IMR-90 (cell line): ENCODE measurements at places on chromosomes 2 and 18.

GRCh38 chr18:58484989-58485981 lies 143.6 kb downstream of the ALPK2 start:
- no peak for DNase-seq

DNA sequence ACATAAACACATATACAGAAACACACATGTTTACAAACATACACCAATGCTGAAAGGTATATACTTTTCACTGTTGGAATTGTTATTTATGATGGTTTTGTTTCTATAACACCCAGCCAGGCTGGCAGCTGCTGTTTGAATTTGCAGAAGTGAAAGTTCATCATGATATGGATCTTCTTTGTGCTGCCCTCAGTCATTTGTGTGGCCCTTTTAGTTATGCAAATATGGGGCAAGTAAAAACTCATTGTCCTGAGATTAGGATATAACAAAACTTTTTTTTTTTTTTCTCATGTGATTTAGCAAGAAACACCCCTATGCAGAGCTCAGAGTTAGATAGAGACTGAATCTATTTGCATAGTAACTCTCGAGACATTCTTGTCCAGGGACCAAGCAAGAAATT lies 714.1 kb downstream of the KCNJ3 start:
- no peak for DNase-seq

GRCh38 chr2:220334871-220335590 lies 707.6 kb downstream of the SLC4A3 start:
- DNase-seq: no peak

- DNase-seq: no peak
These were observed 173.7 kb downstream of the SP3 start for GRCh38 chr2:173791502-173791901.

- no peak for DNase-seq
These were observed 139.2 kb upstream of the ARHGAP28 start for GRCh38 chr18:6590326-6590725.

DNA sequence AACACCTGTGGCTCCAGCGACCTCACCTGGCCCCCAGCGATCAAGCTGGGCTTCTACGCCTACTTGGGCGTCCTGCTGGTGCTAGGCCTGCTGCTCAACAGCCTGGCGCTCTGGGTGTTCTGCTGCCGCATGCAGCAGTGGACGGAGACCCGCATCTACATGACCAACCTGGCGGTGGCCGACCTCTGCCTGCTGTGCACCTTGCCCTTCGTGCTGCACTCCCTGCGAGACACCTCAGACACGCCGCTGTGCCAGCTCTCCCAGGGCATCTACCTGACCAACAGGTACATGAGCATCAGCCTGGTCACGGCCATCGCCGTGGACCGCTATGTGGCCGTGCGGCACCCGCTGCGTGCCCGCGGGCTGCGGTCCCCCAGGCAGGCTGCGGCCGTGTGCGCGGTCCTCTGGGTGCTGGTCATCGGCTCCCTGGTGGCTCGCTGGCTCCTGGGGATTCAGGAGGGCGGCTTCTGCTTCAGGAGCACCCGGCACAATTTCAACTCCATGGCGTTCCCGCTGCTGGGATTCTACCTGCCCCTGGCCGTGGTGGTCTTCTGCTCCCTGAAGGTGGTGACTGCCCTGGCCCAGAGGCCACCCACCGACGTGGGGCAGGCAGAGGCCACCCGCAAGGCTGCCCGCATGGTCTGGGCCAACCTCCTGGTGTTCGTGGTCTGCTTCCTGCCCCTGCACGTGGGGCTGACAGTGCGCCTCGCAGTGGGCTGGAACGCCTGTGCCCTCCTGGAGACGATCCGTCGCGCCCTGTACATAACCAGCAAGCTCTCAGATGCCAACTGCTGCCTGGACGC lies 4.9 kb downstream of the GPR35 start:
- DNase-seq: no peak

DNA sequence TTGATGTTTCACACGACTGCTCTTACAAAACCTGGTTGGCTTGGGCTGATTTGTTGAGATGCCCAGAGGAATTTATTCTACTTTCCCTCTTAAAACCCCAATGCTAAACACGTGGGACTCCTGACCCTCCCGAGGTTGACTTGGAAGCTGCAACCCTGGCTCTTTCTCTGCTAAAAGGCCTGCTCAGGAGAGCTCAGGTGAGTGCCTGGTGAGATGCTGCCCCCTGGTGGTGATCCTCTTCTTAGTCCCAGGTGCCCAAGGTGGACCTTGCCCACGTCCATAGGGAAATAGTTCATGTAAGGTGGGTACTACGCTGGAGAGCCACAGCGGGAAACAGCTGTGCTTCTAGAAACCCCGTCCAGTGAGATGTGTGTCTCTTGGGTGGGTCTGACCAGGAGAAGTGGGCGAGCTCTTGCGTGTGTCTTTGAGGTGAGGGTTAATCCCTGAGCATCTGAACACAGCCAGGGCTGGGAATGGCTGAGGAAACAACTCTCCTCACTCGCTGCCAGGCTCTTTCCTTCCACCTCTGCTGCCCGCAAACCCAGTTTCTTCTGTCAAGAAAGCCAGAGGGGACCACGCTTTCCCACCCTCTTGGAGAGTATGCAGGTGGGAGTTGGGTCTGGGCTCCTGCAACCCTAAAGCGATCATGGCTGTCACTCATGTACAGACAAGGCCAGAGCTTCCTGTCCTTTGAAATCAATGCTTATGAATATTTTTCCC lies 25.5 kb upstream of the PXDN start:
- peak; percentile 62 for DNase-seq

DNA sequence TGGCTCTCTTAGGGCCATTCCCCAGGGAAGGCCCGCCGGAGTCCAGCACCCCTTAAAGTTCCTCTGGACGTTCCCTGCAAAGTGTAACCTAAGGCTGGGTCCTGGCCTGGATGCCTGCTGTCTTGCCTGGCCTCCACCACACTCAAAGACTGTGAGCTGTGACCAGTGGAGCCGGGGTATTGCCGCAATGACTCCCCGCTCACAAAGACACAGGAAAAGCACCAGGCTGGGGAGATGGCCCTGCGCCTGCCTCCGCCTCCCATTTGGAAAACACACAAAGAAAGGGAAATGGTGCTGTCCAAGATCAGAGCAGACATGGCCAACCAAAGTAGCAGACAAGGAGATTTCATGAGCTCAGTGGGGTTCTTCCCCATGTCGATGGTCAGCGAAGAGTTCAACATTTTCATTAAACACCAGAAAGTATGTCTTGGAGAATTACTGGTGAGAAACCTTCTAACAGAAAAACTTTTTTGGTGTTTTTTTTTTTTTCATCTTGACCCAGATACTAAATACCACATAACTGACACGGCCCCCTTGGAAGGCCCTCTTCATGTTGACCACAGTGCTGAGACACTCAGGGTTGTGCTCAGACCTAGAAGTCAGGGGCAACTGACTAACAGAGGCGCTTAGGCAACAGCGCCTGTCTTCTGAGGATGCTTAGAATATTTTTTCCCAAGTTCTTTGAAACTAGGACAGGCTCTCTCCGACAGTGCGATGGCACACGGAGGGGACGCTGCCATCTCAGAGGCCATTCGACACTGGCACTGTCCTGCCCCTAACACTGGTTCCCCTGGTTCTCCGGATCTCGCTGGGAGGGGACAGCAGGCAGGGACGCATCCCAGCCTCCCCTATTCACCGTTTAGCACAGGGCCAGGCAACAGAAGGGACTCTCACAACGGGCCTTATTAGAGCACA lies 226.4 kb upstream of the ID2 start:
- DNase-seq: no peak

DNA sequence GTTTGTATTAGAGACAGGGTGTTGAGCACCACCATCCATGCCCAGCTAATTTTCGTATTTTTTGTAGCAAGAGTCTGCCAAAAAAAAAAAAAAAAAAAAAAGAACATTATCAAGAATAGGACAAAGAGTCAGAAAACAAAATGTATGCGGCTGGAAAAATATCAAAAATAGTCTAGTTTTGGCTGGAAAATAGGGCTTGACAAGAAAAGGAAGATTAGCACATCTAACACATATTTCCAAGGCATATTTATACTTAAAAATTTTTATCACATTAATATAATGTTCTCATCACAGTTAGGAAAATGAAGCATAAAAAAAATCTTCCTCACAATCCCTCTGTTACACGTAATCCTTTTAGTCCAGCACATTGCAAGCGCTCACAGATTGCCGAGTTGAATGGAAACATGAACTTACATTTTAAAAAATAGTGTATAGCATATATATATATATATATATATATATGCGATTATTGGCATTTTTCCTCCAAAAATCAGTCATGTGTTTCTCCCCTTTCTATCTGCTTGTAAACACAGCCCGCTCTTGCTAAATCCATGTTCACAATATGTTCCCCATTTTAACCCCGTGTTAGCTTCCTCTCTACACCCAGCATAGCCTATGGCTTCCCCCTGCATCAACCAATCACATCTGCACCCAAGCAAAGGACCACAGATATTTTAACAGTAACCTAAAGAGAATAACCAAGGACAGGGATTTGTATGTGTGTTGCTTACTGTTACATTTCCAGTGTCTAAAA lies 183.0 kb downstream of the AFF3 start:
- no peak for DNase-seq

- no peak for DNase-seq
These were observed 36.7 kb downstream of the RMC1 start for GRCh38 chr18:23539911-23540525.

- no peak for DNase-seq
These were observed 137.1 kb downstream of the ZEB2 start for GRCh38 chr2:144382849-144383248.
